Activated CD4-positive, CD25-positive, alpha-beta regulatory T cell (primary cell): ENCODE measurements at places on chromosomes 3 and 15.

DNA sequence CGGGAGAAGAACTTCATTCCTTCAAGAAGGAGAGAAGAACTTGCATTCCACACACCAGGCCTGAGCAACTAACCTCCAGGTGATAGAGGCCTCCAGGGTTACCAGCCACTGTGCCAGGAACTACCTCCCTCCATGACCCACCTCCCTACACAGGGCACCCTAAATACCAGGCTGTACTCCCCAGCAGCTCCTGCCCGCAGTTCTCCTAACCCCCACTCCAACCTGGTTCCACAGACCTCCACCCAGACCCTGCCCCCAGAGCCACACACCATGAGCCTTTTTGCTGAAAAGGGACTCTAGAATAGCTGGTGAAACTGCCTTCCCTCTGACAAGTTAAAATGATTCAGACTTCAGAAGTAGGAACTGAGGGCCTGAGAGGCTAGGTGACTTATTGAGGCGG lies 8.2 kb downstream of the IGDCC3 start:
- DNase-seq = no peak

- DNase-seq = no peak
Observed at GRCh38 chr3:136819392-136819730, 435 bp downstream of the SLC35G2 start.

DNA sequence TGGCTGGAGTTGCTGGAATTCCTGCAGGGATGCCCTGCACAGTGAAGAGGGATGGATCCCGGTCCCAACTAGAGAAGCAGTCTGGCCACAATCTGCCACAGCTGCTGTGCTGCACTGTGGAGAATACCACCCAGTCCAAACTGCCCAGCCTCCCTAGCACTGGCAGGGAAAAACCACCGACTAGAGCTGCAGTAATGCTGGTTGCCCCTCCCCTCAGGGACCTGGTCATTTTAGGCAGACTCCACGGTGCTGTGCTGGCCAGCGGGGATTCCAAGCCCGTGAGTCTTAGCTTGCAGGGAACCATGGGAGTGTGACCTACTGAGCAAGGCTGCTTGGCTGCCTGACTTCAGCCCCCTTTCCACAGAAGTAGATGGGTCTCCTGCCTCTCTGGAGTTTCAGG lies 478.0 kb upstream of the ATP11B start:
- no peak for DNase-seq

- no peak for DNase-seq
Observed at GRCh38 chr15:70767667-70768066, 4.3 kb upstream of the UACA start.
